Left ventricle myocardium inferior (tissue), 1 donor: ENCODE measurements at places on chromosomes 12 and 14. TPM values are rescaled to one million over a fixed set of nuclear protein-coding genes. Genes with fewer than 3 reads are reported as not detected.

GRCh38 chr12:27237790-27238771, 6.0 kb upstream of the STK38L start:
- peak overlapping the region; percentile 14 for H3K27ac ChIP-seq
- no peak overlapping the region for H3K4me3 ChIP-seq
- H3K36me3 ChIP-seq, result no peaks in the 10 kb centered on the region
- DNase-seq, result no peak

GRCh38 chr12:23083267-23083666, 458.3 kb downstream of the ETNK1 start:
- no peaks in the 10 kb centered on the region for H3K4me1 ChIP-seq
- H3K27me3 ChIP-seq, result no peaks in the 10 kb centered on the region
- H3K27ac ChIP-seq, result no peak overlapping the region
- no peak for DNase-seq
- no peaks in the 10 kb centered on the region for H3K36me3 ChIP-seq

DNA sequence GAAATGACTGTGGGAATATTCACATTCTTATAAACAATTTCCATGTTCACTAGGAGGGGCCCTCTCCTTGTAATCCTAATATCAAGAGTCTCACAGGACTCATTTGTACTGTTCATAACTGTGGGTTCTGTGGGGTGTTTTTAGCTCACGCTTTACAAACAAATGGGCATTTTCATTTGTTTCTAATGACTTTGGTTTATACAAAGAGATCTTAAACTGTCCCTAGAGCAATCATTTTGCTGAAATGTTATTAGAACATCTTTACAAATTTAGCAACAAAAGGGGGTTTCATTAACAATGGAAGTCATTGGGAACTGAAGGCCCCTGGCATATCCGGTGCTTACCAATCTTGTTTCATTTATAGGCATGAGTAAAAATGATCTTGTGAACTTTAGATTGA, 370.5 kb downstream of the TRHDE start:
- no peak overlapping the region for H3K27ac ChIP-seq
- no peaks in the 10 kb centered on the region for H3K27me3 ChIP-seq
- H3K4me1 ChIP-seq, result no peaks in the 10 kb centered on the region
- no peak overlapping the region for H3K4me3 ChIP-seq

- no peaks in the 10 kb centered on the region for H3K27me3 ChIP-seq
- H3K27ac ChIP-seq, result peak overlapping the region; percentile 39
- no peak for DNase-seq
- H3K4me3 ChIP-seq, result no peak overlapping the region
Observed at GRCh38 chr12:124481772-124482566, 85.4 kb downstream of the NCOR2 start.

DNA sequence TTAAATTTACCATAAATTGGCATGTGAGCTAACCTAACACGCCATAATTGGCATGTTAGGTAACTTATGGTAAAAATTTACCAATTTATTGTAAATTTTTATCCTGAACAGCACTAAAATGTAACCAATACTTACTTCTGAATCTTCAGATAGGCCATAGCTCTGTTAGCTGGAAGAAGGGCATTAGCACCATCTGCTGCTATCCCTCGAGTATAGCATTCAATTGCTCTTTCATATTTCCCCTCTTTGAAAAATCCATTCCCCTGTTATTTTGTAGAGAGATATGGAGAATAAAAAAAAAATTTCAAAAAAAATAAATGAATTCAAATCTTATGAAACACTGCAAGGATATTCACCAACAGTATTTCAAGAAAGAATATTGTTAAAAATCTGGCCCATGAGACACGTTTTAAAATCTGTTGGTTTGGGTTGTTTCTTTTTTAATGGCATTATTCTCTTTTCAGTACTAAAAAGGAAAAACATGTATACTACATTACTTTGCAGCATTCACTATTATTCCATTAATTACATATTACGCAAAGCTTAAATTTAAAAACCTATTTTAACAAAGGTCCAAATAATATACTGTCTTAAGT, 19.1 kb downstream of the RPAP3 start:
- no peaks in the 10 kb centered on the region for H3K4me1 ChIP-seq
- no peaks in the 10 kb centered on the region for H3K27me3 ChIP-seq
- DNase-seq, result no peak

- H3K4me3 ChIP-seq, result no peak overlapping the region
- H3K36me3 ChIP-seq, result peaks cover 93% of the 10 kb centered on the region
- DNase-seq, result no peak
Observed at GRCh38 chr14:103749860-103750259, 34.2 kb downstream of the ZFYVE21 start.

DNA sequence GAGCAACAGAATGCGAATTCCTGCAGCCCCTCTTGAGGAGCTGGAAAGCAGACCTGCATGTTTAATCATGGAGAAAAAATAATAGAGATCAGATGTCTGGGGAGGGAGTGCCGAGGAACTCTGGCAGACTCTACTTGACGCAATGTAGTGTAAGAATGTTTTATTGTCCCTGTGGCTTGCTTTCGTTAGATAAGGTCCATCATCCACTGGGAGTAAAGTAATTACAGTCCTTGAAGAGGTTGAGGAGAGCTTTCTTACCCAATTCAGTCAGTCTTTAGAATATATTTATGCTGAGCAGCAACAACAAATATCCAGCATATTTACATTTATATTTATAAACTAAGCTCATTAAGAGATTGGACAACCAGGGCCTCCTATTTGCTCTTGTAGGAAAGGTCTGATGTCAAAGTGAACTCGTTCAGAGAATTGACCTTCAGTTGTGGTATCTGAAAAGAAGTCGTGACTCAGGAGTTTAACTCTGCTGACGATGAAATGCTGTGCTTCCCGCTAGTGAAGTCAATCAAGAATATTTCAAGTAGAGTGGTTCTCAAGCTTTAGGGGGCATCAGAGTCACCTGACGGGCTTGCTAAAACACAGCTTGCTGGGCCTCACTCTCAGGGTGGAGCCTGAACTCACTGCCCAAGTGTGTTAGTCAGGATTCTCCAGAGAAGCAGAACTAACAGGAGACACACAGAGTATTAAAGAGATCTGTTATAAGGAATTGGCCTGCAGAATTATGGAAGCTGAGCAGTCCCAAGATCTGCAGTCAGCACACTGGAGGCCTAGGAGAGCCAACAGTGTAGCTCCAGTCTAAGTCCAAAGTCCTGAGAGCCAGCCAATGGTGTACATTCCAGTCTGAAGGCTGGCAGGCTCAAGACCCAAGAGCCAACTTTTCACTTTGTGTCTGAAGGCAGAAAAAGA, 139.3 kb upstream of the LMNTD1 start:
- no peaks in the 10 kb centered on the region for H3K27me3 ChIP-seq
- H3K4me1 ChIP-seq, result no peaks in the 10 kb centered on the region
- H3K4me3 ChIP-seq, result no peak overlapping the region
- no peaks in the 10 kb centered on the region for H3K36me3 ChIP-seq

DNA sequence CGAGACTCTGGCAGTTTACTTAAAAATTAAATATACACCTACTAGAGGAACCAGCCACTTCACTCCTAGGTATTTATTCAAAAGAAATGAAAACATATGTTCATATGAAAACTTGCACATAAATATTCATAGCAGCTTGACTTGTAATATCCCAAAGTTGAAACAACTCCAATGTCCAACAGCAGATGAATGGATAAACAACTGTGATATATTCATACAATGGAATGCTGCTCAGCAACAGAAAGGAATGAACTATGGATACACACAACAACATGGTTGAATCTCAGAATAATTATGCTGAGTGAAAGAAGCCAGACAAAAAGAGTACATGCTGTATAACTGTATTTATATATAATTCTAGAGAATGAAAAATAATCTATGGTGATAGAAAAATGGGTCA, 53.4 kb upstream of the DACT1 start:
- H3K4me1 ChIP-seq, result no peaks in the 10 kb centered on the region
- H3K4me3 ChIP-seq, result no peak overlapping the region
- H3K27me3 ChIP-seq, result no peaks in the 10 kb centered on the region

- no peaks in the 10 kb centered on the region for H3K4me1 ChIP-seq
- no peak for DNase-seq
- no peaks in the 10 kb centered on the region for H3K36me3 ChIP-seq
- no peak overlapping the region for H3K27ac ChIP-seq
- peaks cover 7% of the 10 kb centered on the region for H3K27me3 ChIP-seq
Observed at GRCh38 chr12:100656856-100657255, 83.4 kb downstream of the GAS2L3 start.

GRCh38 chr14:42911642-42912041, 1305.0 kb downstream of the LRFN5 start:
- no peak overlapping the region for H3K4me3 ChIP-seq
- H3K36me3 ChIP-seq, result no peaks in the 10 kb centered on the region
- no peak for DNase-seq

- H3K4me3 ChIP-seq, result no peak overlapping the region
- no peak for DNase-seq
- peaks cover 5% of the 10 kb centered on the region for H3K36me3 ChIP-seq
- peaks cover 23% of the 10 kb centered on the region for H3K4me1 ChIP-seq
- no peak overlapping the region for H3K27ac ChIP-seq
Observed at GRCh38 chr12:25245491-25245890, 5.2 kb downstream of the KRAS start.

Gene MYL2
- total RNA-seq, result 33,375 TPM

Gene P2RX7
- total RNA-seq, result 1.6 TPM

Gene METTL17
- 37.3 TPM for total RNA-seq

Gene ABCC9
- total RNA-seq, result 81.8 TPM

Gene SCNN1A
- total RNA-seq, result 0.22 TPM

Gene AMN
- not detected for total RNA-seq

Gene MMP17
- 0.77 TPM for total RNA-seq
